NCI-H1105 treated with DMSO at 0.1 percent for 48 hours (cell line): ENCODE measurements at places on chromosomes 6 and 20.

- no peak for DNase-seq
Measured at GRCh38 chr6:56786256-56786655, 143.6 kb upstream of the DST start.

GRCh38 chr6:87879132-87879861, 168.3 kb upstream of the SPACA1 start:
- DNase-seq: no peak

GRCh38 chr20:35133735-35134134, 13.4 kb downstream of the EDEM2 start:
- no peak for DNase-seq

GRCh38 chr20:41306061-41306727, 11.3 kb downstream of the ZHX3 start:
- DNase-seq: no peak

DNA sequence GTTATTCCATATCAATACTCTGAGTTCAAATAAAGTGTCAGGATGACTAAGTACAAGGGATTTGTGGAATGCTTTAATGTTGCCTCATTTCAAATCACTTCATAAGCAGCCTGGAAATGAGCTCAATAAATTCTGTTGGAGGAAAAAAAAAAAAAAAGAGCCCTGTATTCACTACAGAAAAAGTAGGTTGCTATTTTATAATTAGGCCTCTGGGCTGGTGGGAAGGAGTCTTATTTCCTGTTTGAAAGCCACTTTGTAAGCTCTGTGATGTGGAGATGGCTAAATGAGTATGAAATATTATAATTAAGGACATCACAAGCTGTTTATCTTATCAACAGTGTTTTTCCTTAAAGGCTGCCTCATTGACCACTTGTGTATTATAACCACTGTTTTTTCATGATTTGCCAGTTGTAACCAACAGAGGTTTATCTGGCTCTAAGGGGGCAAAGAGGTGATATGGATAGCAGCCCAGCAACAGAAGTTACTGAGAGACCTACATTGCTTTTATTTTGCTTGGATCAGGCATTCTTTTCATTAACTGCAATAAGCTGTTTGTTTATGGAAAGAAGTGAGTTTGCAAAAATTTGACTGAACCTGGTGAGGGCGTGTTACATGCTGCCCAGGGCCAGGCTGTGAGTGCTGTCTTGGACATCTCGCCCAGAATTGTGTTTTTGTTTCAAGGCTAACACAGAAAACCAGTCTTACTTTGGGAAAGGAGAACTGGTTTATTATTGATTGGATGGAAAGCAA, 563.3 kb upstream of the MAP3K7 start:
- no peak for DNase-seq

DNA sequence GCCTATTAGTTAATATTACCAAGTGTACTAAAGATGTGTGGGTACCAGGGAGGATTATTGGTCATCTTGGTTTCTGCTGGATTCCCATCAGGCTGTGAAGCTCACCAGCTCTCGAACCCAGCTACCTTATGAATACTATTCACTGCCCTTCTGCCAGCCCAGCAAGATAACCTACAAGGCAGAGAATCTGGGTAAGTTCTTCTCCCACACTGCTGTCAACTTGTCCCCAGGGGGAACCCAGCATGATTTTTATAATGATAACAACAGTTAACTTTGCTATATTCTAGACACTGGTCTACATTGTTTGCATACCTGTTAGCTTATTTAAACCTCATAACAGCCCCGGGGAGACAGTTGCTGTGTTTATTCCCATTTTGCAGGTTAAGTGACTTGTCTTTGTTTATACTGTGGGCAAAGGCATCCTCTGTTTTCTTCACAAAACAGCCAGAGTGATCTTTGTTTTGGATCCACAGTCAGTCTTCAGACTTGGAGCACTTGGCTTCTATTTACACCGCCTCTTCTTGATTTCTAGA, 26.5 kb downstream of the TM9SF4 start:
- DNase-seq: no peak
